ENCODE measurements at places on chromosomes 5 and 9.

- DNase-seq = no peak
These were observed 41.7 kb upstream of the MATR3 start for GRCh38 chr5:139251695-139252288.

DNA sequence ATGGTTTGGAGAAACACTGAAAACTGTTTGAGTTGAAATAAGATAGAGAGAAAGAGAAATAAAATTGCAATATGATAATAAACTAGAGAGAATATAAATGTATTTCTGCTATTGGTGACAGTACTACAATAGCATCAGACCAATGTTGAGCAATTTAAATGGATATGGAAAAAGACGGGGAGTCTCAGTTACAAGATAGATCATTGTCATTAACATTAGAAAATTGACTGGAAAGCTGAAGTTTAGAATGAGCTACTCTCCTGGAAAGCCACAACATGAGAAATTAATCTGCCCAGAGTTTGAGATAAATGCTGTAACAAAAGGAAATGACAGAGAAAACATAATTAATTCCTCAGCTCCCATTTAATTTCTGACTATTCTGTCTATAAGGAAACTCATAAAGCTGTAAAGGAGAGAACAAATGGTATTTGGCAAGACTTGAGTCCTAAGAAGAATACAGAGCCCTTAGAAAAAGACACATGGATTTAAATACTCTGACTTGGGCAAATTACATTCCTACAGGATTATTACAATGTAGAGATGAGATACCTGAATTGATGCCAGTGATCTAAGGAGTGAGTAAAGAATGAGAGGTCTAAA lies 624.5 kb upstream of the CHD1 start:
- DNase-seq = no peak

- DNase-seq = no peak
These were observed 5.5 kb downstream of the EPB41L4A start for GRCh38 chr5:112413611-112414010.

DNA sequence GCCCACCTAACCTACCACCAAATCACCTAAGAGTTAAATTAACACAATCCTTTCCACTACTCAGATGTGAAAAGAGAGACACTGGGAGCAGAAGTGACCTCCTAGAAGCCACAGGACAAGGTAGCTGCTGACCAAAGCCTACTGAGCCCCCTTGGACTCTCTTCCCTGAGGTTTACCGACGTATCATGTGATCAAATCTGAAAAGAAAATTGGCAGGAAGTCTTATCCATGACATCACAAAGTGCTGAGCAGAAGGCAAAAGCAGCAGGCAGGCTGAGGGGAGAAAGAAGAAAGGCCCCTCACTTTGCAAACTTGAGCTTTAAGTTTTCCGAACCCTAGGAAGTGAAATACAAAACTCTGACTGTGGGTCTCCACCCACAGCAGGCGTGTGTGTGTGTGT lies 11.1 kb downstream of the PRELID2 start:
- no peak for DNase-seq

- no peak for DNase-seq
These were observed 97.7 kb upstream of the LRRTM2 start for GRCh38 chr5:138972836-138973235.

DNA sequence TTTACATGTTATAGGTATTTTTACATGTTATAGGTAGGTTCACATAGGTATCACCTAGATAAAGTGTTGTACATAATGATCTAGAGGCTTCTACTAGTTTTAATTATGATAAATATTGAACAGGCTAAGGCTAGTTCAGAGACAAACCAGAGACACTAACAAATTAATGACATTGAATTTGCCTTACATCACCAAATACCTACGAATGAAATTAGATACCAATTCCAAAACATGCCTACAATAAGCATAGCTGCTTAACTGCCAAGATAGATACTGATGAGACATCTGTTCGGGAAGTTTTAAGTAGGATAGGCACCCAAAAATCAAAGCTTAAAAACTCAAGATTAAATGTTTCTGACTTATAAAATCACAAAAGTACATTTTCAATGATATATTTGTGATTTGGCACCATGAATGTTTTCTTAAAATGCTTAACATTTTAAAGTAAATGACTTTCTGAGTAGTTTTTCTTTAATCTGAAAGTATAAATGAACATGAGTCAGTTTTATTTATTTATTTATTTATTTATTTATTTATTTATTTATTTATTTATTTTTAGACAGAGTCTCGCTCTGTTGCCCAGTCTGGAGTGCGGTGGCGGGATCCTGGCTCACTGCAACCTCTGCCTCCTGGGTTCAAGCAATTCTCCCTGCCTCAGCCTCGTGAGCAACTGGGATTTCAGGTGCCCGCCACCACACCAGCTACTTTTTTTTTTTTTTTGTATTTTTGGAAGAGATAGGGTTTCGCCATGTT lies 703.1 kb upstream of the ARRDC3 start:
- no peak for DNase-seq

- no peak for DNase-seq
These were observed 43.1 kb downstream of the BASP1 start for GRCh38 chr5:17260549-17260948.

DNA sequence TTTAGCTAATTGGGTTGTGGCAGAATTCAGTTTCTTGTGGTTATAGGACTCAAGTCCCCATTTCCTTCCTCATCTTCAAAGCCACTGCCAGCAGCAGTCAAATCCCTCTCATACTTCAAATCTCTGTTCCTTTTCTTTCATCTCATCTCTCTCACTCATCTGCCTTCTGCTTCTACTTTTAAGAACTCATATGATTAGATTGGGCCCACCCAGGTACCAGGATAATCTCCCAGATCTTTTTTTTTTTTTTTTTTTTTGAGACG lies 8.0 kb upstream of the REEP5 start:
- no peak for DNase-seq

GRCh38 chr5:131396015-131396414 lies 132.2 kb downstream of the CDC42SE2 start:
- DNase-seq = no peak

DNA sequence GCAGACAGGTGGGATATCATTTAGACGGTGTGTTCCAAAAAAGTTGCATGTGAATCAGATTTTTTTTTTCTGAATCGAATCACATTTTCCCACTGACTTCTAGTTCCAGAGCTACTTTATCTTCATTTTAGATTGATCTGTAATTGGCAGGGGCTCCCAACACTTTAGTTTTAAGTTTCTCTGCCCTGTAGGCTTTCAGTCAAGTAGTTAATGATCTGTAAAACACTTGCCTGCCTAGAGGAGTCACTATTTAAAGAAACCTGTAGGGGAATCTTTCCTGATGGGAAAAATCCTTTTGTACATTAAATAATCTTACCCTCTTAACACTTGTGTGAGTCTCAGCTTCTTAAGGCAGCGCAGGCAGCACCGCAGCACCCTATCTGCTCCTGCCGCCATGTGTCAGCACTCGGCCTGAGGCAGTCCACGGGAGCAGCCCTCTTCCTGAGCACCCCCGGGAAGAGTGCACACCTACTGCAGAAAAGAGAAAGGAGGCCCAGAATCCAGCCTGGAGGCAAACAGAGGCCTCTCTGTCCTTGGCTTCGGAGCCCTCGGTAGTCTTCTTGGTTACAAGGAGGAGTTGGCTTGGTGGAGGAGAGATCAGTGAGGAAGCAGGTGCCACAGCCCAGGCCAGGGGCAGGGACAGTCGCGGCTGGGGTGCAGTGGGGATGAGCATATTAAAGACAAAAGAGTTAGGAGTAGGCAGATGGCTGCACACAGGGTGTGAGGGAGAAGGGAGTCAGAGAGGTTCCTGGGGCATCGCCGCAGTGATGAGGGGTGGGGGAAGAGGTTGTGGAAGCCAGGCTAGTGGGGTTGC lies 209.3 kb downstream of the GAPVD1 start:
- no peak for DNase-seq

GRCh38 chr5:141940695-141941271 lies 17.1 kb downstream of the DELE1 start:
- no peak for DNase-seq

- no peak for DNase-seq
These were observed 52.4 kb downstream of the GALNT10 start for GRCh38 chr5:154242964-154243376.

DNA sequence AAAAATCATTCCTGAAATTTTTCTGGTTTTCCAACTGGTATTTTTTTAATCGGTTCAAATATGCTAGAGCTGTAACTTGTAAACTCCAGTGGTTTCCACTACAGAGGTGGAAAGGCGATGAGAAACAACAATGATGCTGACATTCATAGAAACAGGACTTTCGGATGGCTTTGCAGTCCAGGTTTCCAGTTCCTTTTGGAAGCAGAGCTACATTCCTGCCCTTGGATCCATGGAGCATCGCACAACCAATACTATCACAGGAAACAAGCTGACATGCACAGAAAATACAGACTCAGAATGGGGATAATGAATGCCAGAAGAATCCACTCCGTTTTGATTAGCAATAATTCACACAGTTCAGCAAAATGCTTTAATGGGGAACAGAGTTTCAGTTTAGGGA lies 140.0 kb downstream of the EPB41L4A start:
- DNase-seq = no peak

DNA sequence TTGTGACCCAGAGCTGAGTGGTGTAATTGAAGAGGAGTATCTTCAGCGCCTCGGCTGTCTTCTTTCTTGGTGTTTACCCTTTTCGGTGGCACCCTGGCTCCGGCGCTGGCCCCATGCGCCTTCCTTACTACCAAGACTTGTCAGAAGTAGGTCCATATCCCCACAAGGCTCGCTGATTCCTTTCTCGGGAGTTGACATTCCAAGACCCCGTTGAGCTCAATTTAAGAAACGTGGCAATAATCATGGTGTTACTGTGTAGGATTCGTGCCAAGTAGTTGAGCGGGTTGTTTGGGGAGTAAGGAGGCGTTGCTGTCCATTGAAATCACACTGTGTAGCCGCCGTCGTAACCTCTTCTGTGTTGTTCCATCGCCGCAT lies 795 bp downstream of the NDUFAF2 start:
- DNase-seq = no peak

GRCh38 chr9:133848471-133849109 lies 110.4 kb upstream of the SARDH start:
- DNase-seq = no peak

GRCh38 chr5:955886-956761 lies 52.5 kb upstream of the NKD2 start:
- DNase-seq = no peak

GRCh38 chr5:72194846-72195245 lies 87.6 kb downstream of the MAP1B start:
- DNase-seq = no peak

DNA sequence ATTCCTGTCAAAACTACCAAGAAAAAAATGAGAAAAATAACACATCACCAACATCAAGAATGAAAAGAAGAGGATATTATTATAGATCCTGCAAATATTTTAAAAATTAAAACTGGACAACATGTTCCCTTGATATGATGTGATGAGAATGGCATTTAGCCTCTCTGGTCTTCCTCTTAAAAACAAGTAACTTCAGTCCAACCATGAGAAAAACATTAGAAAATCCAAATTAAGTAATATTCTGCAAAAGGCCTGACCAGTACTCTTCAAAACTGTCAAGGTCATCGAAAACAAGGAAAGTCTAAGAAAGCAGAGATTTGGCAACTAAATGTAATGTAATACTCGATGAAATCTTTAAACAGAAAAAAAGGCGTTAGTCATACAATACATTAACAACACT lies 167.1 kb upstream of the SNX2 start:
- no peak for DNase-seq

DNA sequence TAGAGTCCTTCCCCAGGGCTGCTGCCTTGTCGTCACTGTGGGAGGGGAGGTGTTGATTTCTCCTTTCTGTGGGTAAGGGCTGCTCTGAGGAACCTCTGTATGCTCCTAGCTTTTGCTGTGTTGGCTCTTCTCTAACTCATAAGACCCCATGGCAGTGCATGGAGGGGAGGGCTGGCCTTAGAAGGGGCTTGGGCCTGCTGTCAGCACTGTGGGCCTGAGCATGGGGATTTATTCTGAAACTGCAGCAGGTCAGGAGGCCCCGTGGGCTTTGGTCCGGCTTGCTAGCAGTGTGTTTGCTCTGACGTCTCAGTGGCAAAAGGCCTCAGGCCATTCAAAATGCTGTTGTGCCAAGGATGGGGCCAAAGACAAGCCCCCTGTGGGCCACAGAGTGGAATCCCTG lies 6.8 kb downstream of the FGF18 start:
- no peak for DNase-seq

- no peak for DNase-seq
These were observed 62.7 kb upstream of the TMEM252 start for GRCh38 chr9:68603371-68603770.

DNA sequence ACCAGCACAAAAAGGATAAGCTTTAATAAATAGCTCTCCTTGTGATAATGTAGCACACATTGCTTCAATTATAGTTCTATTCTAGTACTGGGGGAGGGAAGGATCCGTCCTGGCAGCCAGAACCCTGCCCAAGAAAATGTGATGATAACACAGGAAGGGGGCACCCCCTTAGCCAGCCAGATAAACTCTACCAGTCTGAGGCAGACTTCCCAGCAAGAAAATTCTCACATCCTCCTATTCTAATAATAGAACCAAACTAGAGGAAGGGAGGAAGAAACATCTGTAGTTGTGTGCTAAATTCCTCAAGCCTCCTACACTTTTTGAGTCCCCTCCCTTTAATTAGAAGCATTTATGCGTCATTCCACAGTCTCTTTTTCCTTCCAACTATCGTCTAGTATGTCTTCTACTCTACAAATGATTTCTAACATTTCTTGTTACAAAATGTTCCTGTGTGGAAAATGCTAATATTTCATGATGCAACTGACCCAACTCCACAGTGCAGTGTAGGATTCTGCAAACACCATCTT lies 261.0 kb downstream of the SEMA5A start:
- no peak for DNase-seq

DNA sequence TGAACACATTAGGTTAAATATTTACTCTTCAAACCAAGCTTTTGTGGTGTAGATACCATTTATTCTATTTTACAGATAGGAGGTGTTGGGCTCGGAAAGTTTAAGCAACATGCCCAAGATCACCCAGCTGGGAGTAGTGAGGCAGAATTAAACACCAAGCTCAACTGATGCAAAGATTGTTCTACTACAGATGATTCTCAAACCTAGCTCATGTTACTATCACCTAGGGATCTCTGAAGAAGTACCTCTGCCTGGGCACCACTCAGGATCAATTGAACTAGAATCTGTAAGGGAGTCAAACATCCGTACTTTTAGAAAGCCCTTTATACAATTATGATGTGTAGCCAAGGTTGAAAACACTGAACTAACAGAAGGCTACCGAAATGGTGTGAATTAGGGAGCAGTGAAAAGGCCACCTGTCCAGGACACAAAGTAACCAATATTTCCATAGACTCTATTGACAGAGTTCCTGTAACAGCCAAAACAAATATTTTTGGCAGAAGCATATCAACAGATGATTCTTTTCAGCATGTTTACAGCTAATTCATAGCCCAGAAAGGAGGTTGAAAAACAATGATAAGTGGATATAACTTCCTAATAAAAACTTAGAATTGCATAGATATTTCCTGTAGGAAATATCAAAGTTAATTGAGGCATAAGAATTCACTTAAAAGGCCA lies 158.5 kb upstream of the PTGER4 start:
- no peak for DNase-seq

GRCh38 chr9:130607640-130608420 lies 28.5 kb downstream of the FUBP3 start:
- no peak for DNase-seq

- DNase-seq = no peak
These were observed 121.1 kb upstream of the DMRT1 start for GRCh38 chr9:720239-720881.

GRCh38 chr9:120663380-120663779 lies 50.9 kb downstream of the MEGF9 start:
- DNase-seq = no peak
